CD4-positive, alpha-beta T cell treated with Interleukin-17A for 4 hours (primary cell): ENCODE measurements at places on chromosomes 4 and X.

GRCh38 chrX:105552395-105552794 lies 269.9 kb upstream of the NRK start:
- DNase-seq = no peak

DNA sequence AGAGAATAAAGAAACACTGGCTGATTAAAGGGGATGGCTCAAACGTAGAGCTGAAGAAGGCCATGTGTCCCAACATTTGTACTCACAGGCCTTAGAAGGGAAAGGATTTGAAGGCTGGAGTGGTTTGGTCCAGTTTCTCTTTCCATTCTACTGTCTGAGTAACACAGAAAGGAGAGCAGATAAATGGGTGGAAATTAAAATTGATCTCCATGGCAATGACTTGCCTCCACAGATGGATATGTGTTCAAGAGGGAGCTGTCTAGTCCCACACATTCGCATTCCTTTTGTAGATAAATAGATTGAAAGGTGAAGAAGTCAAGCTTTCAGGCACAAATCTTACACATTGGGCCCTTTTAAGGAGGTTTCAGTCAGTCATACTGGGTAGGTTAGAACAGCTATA lies 74.6 kb downstream of the DOCK11 start:
- no peak for DNase-seq

GRCh38 chrX:96433409-96434077 lies 251.1 kb upstream of the DIAPH2 start:
- DNase-seq = no peak

DNA sequence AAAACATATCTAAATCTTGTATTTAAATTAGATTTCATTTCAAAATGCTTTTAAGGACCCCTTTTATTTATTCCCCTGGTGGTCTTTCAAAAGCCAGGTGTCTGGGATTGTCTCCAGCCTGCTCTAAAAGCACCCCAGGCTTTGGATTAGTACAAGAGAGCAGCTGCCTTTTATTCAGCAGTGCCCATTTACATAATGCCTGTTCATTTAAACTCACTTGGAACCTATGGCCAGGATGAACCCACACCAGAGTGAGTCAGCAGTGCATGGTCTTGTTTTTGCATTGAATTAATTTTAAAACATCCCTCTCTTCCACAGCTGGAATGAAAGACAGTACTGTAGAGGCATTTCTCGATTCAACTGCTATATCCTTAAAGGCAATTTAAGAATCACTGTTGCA lies 64.1 kb upstream of the TENM3 start:
- DNase-seq = no peak

GRCh38 chr4:155529272-155529671 lies 137.4 kb upstream of the GUCY1A1 start:
- no peak for DNase-seq

DNA sequence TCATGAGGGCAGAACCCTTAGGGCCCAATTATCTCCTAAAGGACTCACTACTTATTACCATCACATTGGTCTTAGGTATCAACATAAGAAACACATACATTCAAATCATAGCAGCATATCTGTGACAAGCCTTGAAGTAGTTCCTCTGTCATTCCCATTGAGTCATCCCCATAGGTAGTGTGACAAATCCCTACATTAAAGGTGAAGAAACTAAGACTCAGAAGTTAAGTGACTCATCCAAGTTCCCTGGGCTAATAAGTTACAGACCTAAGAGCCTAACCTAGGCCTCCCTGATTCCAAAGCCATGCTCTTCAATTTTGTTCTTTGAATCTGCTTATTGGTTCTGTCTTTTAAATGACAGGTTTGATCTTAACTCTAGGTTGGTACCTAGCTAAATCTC lies 58.2 kb downstream of the CD38 start:
- no peak for DNase-seq
